ENCODE measurements at places on chromosomes 1 and 21.

DNA sequence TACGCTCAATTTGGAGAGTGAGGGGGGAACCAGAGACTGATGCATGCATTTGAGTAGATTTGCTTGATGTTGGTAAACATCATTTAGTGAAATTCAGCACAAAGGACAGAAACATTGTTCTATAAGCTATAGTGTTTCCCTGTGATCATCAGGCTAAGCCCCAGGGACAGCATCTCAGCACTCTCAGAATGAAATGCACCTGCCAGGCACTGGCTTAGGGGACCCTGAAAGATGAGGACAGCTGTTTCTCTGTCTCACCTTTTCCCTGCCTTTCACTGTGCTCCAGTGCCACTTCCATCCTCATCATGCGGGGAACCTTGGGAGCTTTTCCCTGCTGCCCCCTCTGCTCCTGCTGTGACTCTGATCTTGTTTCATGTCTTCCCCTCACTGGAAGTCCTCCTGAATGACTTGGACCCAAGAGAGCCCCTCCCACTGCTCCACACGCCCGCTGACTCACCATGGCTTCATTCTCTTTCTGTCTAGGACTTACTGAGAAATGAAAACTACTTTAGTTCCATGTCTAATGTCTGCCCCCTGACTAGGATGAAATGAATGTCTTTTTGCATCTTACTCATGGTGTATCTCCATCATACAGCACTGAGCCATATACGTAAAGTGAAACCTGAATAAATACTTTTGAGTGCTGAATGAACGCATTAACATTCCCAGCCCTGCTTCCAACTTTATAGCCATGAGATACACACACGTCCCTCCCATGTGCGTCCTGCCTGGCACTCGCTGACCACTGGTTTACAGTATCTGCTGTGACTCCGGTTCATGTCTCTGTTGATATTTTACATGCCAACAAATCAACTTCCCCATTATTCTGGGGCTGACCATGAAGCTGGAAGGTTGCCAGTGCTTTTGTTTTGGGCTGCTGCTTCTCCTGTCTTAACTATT lies 182.0 kb downstream of the PCP4 start:
- DNase-seq = no peak

- no peak for DNase-seq
These were observed 544 bp downstream of the ILDR2 start for GRCh38 chr1:166974647-166975345.

DNA sequence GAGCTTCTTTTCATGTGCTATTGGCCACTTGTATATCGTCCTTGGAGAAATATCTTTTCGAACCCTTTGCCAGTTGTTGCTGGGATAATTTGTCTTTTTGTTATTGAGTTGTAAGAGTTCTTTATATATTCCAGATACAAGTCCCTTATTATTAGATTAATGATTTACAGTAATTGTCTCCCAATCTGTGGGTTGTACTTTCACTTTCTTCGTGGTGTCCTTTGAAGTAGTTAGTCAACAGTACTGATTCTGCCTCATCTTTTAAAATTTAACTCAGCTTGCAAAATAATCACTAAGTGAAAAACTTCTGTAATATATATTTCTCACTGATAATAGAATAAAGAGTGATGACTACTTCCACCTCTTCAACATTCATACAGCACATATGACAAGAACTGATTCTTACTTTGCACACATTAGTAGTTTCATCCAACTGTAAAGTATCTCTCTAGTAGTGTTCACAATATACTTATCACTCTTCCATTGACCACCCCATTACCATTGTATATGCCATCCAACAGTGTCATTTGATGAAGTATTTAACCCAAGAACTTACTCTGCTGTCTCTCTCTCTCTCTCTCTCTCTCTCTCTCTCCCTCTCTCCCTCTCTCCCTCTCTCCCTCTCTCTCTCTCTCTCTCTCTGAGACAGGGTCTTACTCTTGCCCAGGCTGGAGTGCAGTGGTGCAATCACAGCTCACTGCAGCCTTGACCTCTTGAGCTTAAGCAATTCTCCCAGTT lies 104.2 kb upstream of the DMRTA2 start:
- DNase-seq = no peak

DNA sequence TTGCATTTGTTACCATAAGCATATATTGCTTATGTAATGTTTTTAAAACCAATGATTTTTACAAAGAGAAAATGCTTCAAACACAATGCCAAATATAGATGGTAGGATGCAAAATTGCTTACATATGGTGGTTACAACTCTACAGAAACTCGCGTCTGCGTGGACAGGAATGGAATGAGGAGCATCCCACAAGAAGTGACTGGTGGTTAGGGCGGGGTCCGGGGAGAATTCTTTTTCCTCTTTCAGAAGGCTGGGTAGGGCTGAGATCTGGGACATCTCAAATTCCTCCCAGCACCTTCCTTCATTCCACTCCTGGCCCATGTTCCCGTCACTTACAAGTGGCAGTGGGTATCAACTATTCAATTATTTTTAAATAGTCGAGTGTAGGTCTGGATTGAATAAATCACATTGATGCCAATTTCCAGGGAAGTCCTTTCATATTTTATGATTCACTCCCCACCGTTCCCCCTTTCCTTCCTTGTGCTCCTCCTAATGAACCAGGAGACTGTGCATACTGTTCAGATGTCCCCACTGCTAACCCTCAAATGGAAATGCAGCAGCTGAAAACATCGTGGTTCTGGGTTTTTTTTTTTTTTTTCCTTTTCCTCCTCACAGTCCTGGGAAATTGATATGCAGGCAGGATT lies 174.5 kb upstream of the POU3F1 start:
- DNase-seq = no peak

GRCh38 chr1:154353460-154353904 lies 28.2 kb downstream of the ATP8B2 start:
- no peak for DNase-seq

DNA sequence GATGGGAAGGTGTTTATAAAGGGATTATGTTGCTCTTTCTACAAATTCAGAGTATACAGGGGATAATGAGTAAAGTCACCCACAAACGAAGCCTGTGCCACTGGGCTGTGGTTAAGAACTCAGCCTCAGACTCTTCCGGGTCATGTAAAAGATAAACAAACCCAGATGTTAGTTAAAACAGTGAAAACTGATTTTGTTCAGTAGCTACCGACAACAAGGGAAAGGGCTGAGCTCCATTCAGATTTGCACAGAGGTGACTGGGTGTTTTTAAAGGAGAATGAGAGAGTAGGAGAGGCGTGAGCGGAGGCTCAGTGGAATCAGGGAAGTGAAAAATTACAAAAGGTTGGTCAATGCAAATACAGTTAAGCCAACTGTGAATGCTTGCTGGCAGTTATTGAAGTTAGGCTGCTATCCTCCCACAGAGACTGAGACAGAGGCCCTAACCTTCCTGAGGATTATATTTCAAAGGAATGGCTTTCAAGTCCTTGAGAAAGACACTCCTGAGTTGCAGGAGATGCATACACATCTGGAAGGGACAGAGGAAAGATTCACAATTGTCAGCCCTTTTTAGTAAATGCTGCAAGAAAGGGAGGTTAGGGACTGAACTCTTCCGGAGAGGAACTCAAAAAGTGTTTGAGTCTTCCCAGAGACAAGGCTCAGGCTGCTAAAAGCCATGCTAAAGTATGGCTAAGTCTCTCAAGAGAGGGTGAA lies 29.9 kb upstream of the SAMD13 start:
- DNase-seq = no peak

DNA sequence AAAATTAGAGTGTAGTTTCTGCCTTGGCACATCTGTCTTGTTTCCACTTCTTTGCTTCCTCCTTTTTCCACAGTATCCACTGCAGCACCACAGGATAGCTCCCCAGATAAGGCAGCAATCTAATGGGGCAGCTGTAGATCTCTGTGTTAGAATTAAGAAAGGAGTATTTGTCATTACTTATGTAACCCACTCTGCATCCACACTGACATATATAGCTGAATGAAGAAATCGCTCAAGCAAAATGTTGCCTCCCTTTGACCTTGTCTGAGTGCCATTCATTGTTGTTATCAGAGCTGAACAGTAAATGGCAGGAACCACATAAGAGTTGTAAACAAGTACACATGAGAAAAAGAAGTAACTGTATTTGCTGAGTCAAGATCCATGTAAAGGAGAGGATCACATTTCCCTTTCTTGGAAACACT lies 45.9 kb upstream of the DPH5 start:
- no peak for DNase-seq

GRCh38 chr1:207084701-207085180 lies 3.9 kb upstream of the C4BPB start:
- DNase-seq = peak; percentile 16
